ENCODE measurements at places on chromosomes 1 and 21.

GRCh38 chr1:54405898-54406293, 298 bp downstream of the SSBP3 start:
- no peak for DNase-seq

GRCh38 chr1:7383671-7384520, 387.2 kb upstream of the VAMP3 start:
- no peak for DNase-seq

- no peak for DNase-seq
Measured at GRCh38 chr1:22665752-22666151, 12.7 kb downstream of the C1QB start.

GRCh38 chr1:228737601-228738041, 2.3 kb downstream of the RHOU start:
- DNase-seq, result no peak

GRCh38 chr1:241172486-241172885, 184.5 kb downstream of the RGS7 start:
- DNase-seq, result no peak

- no peak for DNase-seq
Measured at GRCh38 chr1:76568573-76569238, 298.6 kb upstream of the ST6GALNAC5 start.

GRCh38 chr1:193311226-193311948, 125.0 kb upstream of the B3GALT2 start:
- DNase-seq, result no peak

DNA sequence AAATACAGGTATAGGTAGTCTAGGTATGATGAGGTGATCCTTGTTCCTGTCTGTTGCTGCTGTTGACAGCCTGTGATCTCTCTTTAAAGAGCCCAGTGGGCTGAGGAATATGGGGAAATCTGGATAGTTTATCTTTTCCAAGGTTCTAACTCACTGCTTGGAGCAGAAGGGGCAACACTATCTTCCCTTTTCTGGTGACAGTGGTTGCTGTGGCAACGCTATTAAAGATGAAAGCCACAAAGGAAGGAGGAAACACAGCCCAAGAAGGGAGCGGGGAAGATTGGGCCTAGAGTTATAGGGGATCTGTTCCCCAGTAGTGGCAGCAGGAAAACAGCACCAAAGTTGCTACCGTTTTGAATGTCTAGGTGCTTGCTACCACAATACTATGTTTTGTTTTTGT, 8.8 kb downstream of the PCP4L1 start:
- DNase-seq, result no peak

GRCh38 chr1:54157401-54157800, 4.6 kb upstream of the CDCP2 start:
- no peak for DNase-seq

DNA sequence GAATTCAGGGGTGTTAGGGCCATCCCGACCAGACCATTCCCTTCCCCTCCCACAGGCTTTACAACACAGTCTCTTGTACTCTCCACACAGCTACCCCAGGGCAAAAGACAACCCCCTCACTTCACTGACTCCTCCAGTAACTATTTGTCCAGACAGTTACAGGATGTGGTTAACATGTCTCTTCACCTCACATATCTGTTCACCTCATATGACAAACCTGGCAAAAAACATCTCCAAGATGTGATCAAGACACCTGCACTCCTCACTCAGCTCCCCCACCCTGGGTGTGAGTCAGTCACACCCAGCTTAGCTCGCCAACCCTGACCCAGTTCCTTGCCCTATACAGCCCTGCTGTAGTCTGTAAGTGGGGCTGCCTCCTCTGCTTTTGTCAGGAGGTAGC, 490.5 kb upstream of the CHRM3 start:
- no peak for DNase-seq

DNA sequence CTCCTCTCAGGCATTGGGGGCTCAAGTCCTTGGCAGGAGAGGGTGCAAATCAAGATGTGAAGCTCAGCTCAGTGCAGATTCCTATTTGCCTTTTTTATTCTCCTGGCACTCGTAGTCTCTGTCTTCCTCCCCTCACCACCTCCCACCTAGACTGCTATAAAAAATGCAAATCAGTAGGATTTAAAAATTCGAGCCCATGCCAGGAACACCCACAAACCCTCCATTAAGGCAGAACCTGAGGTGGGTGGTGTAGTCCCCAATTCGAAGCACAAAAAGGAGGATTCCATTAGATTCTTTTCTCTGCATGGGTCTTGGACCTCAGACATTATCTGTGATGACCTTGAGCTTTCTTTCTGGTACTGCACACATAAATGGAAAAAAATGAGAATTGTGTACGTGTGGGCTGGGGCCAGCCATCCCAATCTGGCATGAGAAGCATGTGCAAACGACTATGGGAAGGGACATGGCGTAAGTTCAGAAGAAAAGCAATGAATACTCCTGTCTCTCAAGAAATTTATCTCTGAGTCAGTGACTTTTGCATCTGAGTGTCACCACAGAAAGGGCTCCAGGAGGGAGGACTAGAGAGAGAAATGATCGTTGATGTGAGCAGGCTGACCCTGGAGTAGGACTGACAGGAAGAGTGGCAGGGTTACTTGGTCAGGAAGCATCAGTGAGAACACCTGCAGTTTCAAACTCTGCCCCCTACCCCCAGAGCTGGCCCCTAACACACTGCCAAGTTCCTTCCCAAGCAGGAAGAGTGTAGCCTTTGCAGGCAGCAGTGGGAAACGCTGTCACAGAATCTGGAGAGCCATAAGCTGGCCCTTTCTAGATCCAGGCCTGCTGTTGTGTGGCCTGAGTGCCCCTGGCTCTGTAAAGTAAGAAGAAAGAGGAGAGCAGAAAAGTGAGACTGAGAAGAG, 1.7 kb downstream of the INKA2 start:
- no peak for DNase-seq

- no peak for DNase-seq
Measured at GRCh38 chr1:26775666-26776065, 12.1 kb upstream of the PIGV start.

DNA sequence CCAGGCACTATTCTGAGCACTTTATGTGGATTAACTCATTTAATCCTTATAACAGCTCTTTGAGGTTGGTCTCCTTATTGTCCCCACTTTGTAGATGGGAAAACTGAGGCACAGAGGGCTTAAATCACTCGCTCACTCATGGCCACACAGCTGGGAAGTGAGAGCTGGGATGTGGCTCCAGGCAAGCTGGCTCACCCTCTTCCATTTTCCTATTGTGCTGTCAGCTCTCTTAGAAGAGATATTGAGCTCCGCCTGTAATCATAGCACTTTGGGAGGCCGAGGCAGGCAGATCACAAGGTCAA, 3.8 kb upstream of the COL8A2 start:
- DNase-seq, result no peak

DNA sequence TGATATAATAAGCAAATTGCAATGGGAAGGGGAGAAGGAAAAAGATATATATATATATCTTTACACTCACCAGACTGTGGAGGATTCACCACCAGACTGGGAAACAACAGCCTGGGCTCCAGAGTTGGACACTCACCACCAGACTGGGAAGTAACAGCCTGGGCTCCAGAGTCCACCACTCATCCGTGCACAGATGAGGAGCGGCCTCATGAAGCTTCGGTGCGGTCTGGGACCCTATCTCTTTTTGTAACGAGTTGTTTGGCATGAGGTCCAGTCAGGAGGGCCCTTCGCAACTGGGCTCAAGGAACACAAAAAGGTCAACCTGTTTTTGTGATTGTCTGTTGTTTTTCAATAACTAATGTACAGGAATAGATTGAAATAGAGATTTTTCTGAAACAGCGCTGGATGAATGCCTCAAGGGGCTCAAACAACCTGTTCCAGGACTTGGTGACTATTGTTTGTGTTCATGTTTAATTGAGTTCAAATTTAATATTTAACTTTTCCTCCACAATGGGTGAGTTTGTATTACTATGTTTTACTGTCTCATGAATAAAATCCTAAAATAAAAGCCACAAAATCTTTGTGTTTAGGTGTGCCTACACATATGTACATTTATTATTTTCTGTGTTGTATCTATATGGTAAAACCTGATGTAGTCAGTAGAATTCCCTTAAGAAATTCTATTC, 40.1 kb downstream of the S100A10 start:
- DNase-seq, result no peak

DNA sequence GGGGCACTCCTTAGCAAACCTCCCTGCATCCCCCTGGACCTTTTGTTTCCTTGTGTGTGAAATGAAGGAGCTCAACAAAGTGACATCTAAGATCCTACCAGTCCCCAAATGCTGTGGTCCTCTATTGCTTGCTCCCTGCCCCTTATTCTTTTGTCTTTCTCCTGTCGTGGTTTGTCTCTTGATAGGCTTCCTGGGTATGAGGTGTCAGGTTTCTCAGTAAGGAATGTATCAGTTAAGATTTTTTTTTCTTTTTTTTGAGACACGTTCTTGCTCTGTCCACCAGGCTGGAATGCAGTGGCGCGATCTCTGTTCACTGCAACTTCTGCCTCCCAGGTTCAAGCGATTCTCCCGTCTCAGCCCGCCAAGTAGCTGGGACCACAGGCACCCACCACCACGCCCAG, 16.8 kb downstream of the CNIH3 start:
- DNase-seq, result no peak

- DNase-seq, result peak; percentile 77
Measured at GRCh38 chr1:1307923-1308755, at the start of the genes ACAP3 and PUSL1. TSS of gene ACAP3 (minus strand) at chr1:1307930. CDS start at chr1:1307815, 115 bp downstream. TSS of gene PUSL1 (plus strand) at chr1:1308597. CDS start at chr1:1308644, 47 bp downstream.

DNA sequence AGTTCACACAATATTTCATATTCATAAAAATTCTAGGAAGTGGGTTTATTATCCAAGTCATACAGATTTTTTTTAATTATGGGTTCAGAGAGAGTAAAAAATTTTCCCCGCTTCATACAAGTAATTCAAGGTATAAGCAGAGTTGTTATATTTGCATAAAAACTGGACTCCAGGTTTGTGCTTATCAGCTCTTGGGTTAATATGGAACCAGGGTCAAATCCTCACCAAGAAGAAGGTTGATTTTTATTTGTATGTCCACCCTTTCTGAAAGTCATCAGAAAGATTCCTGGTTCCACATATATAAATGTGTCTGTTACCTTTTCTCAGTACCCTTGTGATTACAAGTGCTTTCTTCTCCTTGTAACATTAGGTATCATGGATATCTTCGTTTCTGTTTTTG, 143.8 kb upstream of the PKN2 start:
- DNase-seq, result no peak

GRCh38 chr1:52913014-52913413, 8.5 kb downstream of the ECHDC2 start:
- DNase-seq, result no peak
